ENCODE measurements at places on chromosomes 12 and 14.
A peak's percentile ranks its signal among the peaks of the same experiment; 100 is the strongest.

GRCh38 chr12:131058700-131059099 lies 105.0 kb downstream of the ADGRD1 start:
- DNase-seq: no peak

DNA sequence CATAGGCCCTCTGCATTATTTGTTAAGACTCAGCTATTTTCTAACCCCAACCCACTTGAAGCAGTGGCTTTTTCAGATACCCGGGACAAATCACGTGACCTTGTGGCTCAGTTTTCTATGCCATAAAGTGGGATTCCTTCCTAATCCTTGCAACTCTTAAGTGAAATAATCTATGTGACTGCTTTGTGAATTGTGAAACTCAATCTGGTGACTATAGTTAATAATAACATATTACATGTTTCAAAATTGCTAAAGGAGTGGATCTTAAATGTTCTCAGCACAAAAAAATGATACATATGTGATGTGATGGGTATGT lies 17.3 kb downstream of the EML1 start:
- DNase-seq: no peak

GRCh38 chr14:22887990-22888378 lies 5.0 kb downstream of the REM2 start:
- DNase-seq: no peak

DNA sequence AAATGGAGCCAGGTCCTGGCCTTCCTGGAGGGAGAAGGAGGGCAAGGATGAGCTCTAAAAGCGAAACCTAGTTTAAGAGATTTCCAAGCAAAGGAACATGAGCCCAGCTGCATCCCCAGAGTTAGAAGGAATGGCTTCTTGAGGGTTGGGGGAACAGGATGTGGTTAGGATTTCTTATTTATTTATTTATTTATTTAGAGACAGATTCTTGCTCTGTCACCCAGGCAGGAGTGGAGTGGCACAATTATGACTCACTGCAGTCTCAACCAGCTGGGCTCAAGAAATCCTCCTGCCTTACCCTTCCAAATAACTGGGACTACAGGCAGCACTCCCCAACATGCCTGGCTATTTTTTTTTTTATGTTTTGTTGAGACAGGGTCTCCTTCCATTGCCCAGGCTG lies 25.3 kb upstream of the TMEM106C start:
- DNase-seq: peak; percentile 45

DNA sequence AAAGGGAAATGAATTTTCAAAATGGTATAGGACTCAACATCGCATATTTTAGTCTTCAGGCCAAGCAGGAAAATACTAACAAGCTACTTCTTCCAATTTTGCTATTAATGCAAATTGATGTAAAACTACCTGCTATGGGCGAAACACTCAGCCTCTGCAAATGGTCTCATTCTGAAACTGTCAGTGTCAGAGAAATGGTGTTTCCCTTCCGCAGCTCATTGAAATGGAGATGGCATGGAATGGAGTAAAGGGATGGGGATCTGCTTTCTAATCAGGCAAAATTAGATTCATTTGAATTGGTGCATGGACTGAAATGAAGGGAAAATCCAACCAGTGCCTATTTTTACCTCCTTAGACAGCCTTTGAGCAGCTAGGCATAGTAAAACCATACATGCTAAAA lies 80.4 kb upstream of the EEA1 start:
- no peak for DNase-seq

GRCh38 chr12:56831936-56832335 lies 68.8 kb downstream of the HSD17B6 start:
- DNase-seq: no peak

GRCh38 chr12:79534029-79534867 lies 156.5 kb downstream of the PAWR start:
- DNase-seq: no peak

DNA sequence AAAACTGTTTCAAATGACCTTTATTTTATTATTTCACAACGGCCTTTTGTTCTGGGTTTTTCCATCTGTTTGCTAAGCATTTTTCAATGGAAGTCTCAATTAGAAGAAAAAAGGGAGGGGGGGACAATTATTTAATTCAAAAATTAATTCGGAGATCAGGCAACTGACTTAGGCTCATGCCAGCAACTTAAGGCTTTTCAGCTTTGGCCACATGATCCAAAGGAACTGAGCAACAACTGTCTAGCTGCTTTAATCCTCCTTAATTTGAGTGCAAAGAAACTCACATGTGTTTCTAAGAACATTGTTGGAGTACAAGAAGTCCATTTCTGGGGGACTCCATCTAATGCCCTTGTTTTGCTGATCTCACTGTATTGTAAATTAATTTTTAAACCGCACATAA lies 188.0 kb downstream of the EXOC5 start:
- DNase-seq: no peak

DNA sequence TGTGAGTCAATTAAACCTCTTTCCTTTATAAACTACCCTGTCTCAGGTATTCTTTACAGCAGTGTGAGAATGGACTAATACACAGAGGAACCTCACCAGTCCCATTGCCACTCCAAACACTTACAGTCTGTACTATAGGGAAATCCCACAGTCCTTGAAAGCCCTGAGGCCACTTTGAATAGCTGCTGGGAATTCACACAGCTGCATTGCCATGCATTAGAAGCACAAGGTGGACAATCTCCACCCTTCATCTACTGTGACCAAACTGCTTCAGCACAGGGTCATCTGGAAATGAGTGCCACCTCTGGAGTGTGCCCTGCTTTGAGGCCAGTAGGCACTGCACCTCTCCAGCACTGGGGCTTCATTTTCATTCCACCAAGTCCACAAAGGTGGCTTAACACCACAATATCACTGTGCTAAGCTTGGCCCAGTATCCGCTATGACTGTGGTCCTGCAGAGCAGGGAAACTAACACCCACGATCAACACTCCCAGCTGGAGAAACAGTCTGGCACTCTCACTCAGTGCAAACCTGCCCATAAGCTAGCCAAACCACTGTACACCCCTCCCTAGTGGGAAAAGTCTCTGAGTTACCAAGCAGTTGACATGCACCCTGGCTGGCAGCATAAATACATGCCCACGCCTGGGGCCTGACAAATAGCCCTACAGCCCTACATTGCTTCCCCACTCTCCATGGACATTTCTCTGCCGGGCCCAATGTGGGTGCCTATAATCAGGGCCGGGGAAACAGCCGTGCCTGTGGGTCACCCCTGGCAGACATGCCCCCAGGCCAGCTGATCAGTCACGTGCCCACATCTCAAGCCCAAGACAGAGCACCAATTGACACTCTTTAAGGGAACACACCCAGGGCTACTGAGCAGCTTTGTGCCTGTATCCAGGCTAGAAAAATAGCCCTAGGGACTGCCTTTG lies 294.3 kb upstream of the MGAT4C start:
- no peak for DNase-seq

DNA sequence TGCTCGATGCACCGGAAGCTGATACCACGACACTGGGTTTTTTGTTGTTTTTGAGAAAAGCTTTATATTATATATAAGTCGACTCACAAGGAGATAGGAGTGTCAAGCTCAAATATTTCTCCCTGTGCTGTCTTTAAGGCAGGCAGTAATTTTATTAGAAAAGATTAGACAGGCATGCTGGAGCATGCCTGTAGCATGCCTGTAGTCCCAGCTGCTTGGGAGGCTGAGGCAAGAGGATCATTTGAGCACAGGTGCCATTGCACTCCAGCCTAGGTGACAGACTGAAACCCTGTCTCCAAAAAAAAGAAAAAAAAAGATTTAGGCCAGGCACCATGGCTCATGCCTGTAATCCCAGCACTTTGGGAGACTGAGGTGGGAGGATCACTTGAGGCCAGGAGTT lies 51.8 kb downstream of the GNS start:
- no peak for DNase-seq

DNA sequence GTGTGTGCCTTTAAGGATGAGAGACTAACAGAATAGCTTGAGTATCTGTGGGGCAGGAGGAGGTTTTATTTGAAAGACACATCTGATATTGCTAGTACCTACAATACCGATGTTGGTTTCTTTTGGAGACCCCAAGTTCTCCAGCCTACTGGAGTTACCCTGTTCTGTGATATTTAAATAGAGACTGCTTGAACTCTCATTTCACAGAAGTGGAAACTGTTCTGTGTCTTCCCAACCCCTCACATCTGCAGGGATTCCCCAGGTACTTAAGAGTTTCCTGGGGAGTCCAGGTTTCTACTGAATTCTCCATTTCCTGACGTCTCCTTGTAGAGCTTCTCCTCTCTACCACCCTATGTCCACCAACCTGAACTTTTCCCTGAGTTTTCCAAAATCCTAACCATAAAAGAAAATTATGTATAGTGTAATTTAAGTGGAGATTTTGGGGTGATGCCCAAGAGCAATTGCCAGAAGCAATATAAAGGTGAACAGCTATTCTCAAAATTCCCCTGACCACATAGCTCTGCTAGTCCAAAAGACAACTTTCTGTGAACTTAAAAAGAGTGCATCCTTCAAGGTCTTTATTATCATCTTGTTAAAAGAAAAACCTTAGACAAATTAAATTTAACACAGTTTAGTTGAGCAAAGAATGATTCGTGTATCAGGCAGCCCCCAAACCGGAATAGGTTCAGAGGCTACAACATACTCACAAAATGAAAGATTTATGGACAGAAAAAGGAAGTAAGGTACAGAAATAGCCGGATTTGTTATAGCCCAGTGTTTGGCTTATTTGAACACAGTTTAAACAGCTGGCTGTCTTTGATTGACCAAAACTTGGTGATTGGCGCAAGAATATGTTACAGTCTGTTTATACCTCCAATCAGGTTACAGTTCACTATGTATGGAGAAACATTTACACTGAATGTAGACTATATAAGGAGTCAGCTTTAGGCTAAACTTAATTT lies 373.4 kb downstream of the NUAK1 start:
- DNase-seq: no peak

GRCh38 chr12:63994704-63995103 lies 150.2 kb downstream of the SRGAP1 start:
- no peak for DNase-seq

DNA sequence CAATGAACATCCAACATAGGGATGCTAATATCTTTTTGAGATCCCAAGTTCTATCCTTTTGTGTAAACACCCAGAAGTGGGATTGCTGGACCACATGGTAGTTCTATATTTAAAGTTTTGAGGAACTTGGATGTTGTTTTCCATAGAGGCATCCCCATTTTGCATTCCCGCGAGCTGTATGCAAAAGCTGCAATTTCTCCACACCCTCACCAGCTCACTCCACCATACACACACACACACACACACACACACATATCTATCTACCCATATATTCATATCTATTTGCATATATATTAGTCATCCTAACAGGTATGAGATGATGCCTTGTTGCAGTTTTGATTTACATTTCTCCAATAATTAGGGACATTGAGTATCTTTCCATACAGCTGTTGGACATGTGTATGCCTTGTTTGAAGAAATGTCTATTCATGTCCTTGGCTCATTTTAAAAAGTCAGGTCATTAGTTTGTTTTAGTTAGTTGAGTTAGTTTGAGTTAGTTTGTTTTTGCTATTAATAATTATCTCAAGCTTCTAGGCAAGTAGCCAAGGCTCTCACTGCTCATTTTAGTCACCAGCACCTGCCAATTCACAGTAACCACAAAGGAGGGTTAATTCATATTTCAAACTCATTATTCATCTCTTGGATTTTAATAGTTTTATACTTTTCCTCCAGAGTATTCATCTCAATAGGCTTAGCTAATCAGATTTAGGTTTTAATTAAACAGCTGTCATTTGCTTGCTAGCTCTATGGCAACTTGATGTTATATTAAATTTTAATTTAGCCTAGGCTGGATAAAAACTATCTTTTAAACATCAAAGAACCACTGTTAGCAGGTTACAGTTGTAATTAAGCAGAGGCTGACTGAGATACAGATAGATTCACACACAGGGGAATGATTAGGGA lies 1435.9 kb upstream of the TMEM132C start:
- DNase-seq: no peak

GRCh38 chr12:61563665-61564450 lies 696.3 kb upstream of the USP15 start:
- DNase-seq: no peak

- no peak for DNase-seq
Observed at GRCh38 chr12:73863546-73863945, 674.1 kb upstream of the ATXN7L3B start.

DNA sequence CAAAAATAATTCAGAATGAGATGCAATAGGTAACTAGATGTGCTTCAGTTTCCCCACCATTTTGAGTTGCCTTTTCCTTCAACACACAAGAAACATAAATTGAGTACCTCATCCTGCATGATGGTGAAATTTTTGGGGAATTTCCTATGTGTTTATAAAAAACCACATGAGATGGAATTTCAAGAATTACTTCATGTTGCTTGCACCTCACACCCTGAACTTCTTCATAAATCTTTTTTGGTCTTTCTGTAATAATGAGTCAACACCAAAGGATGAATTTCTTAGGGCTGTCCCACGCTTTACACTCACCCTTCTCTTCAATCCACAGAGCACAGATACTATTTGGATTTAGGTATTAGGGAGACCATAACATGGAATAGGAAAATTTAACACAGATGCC lies 22.6 kb upstream of the LUM start:
- DNase-seq: peak; percentile 24

GRCh38 chr14:89672636-89673511 lies 255.8 kb upstream of the FOXN3 start:
- no peak for DNase-seq

- no peak for DNase-seq
Observed at GRCh38 chr12:52208424-52209165, 16.8 kb upstream of the KRT80 start.

DNA sequence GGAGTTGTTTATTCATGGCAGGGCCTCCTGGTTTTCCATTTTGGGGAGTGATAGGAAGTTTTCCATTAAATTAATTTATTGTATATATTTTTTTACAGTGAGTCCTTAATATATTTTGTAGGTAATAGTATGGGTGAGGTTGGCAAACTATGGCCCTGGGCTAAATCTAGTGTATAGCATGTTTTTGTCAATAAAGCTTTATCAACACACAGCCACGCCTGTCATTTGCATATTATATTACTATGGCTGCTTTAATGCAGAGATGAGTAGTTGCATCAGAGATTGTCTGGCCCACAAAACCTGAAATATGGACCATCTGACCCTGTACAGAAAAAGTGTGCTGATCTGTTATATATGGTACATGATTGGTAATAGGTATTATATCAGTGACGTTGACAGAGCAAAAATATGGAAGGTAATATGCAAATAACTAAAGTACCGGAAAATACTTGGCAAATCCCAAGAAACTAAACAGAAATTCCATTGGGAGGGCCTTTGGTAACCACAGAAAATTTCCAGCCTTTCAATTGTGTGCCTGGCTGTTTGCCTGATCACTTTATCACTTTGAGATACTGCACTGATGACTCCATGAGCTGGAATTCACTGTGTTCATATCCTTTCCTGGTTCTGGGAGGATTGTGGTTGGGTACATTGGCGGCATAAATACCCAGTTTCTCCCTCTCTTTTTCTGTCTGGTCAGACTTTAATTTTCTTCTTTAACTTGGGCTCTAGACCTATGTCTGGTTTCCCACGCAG lies 61.7 kb upstream of the RFLNA start:
- peak; percentile 69 for DNase-seq

DNA sequence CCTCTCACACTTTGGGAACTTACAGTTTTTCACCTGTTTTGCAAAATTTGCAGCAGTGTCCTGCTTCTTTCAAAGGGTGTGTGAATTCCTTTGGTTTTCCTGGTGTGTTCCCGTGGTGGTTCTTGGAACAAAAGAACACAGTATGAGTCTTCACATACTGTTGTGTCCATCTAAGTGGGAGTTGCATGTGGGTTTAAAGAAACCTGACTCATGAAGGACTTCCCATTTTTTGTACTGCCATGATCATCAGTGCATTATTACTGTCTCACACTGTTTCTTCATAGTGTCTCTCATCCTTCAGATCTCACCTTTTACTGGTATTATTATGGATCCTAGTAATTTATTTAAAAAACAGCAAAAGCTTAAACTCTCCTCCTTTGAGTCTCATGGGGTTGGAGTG lies 3.8 kb upstream of the GZMH start:
- DNase-seq: no peak

- no peak for DNase-seq
Observed at GRCh38 chr12:81261508-81262207, 183.8 kb downstream of the ACSS3 start.

Data from AG08396 (cell line).